Activated naive CD8-positive, alpha-beta T cell treated with anti-CD3 and anti-CD28 coated beads for 36 hours (primary cell): ENCODE measurements at places on chromosomes 6 and 20.

GRCh38 chr6:10883312-10884244 is 1.7 kb upstream of the GCM2 start:
- no peak overlapping the region for H3K4me3 ChIP-seq
- no peak for DNase-seq
- H3K36me3 ChIP-seq = no peaks in the 10 kb centered on the region
- peaks cover 11% of the 10 kb centered on the region for H3K4me1 ChIP-seq

GRCh38 chr6:16432075-16433032 is 194.0 kb downstream of the GMPR start:
- H3K4me3 ChIP-seq = no peak overlapping the region
- DNase-seq = no peak
- H3K27me3 ChIP-seq = no peaks in the 10 kb centered on the region
- no peak overlapping the region for H3K27ac ChIP-seq
- H3K4me1 ChIP-seq = peaks cover 32% of the 10 kb centered on the region

DNA sequence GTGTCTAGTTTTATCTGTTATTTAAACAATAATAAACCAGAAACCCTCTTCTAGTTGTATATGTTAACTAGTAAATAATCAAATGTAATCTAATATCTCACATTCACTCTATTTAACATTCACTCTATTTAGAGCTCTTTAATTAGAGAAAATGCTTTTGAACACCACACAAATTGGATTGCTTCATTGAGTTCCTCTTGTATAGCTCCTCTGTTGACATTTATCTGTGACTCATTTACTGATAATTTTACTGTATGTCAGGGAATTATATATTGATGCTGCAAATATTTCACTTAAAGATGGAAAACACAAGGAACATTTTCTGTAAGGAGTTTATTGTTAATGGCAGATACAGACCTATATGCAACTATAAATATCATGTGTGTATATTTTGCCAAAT is 594.6 kb downstream of the COL12A1 start:
- H3K4me1 ChIP-seq = no peaks in the 10 kb centered on the region
- DNase-seq = no peak
- no peaks in the 10 kb centered on the region for H3K27me3 ChIP-seq
- no peak overlapping the region for H3K4me3 ChIP-seq
- no peak overlapping the region for H3K27ac ChIP-seq

DNA sequence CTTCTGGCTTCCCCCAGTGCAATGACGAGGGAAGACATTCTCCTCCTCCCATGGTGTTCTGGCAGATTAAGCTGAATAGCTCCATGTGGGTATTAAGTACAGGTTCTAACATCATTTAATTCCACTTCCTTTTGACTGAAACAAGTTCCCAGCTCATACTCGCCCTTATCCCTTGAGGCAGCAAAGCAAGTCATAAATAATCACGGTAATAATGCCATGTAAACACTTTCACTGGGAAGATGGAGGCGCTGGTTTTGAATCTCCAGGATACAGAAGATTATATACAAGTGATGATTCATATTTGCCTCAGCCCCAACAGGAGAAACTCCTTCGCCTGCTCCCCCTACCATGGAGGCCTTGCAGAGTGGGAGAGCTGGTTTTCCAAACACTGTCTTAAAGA is 141.3 kb downstream of the PXDC1 start:
- H3K36me3 ChIP-seq = no peaks in the 10 kb centered on the region
- H3K4me3 ChIP-seq = no peak overlapping the region
- peaks cover 4% of the 10 kb centered on the region for H3K27me3 ChIP-seq
- no peak overlapping the region for H3K27ac ChIP-seq
- DNase-seq = no peak
